ENCODE measurements at places on chromosomes 7 and 10.

DNA sequence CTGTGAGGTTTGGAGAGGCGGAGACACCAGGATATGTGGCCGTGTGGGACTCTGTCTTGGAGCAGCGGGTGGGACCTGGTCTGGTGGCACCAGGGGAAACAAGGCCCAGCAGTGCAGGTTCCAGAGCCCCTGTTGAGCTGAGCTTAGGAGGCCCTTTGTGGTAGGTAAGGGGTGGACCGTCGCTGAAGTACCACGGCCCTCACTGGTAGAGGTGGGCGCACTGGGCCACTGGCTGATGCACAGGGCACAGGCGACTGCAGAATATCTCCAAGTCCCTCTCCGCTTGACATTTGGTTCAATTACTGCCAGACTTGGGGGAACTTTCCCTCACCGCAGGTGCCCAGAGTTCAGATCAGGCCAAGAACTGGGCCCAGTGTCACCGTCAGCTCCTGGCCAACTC lies 27.3 kb downstream of the DOCK1 start:
- DNase-seq: no peak

DNA sequence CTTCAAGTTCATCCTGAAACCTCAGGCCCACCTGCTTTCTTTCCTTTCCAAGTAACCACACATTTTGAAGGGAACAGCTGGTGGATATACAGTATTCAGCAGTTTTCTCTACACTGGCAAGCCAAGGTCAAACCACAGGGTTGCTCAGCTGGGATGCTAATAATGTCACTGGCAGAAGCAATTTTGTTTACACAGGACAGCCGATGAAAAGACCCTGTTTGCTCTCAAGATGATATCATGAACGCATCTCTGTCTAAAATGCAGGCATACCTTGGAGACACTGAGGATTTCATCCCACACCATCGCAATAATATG lies 186.2 kb downstream of the USP6NL start:
- no peak for DNase-seq

GRCh38 chr10:77593771-77594470 lies 43.7 kb downstream of the KCNMA1 start:
- no peak for DNase-seq

- DNase-seq: no peak
Observed at GRCh38 chr7:158030071-158030470, 557.6 kb downstream of the PTPRN2 start.

- no peak for DNase-seq
Observed at GRCh38 chr7:140540136-140540777, 61.0 kb upstream of the MKRN1 start.

- DNase-seq: no peak
Observed at GRCh38 chr10:88989824-88990383, 694 bp upstream of the FAS start.

DNA sequence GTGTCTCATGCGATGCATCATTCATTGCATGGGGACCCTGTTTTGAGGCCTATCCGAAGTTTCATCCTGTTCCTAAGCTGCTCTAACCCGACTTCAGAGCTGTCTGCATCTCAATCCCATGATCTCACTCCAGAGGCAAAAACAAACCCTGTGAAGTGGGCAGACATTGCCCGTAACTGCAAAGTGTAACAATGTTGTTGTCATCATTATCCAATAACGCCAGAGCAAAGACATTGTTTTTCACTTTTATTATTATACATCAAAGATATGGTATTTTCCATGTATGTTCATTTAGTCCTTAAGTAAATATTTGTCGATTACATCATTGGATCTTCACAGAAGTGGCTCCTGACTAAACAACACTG lies 246.7 kb downstream of the KLF6 start:
- DNase-seq: no peak

- DNase-seq: no peak
Observed at GRCh38 chr10:7550013-7550412, 116.8 kb downstream of the ITIH5 start.

DNA sequence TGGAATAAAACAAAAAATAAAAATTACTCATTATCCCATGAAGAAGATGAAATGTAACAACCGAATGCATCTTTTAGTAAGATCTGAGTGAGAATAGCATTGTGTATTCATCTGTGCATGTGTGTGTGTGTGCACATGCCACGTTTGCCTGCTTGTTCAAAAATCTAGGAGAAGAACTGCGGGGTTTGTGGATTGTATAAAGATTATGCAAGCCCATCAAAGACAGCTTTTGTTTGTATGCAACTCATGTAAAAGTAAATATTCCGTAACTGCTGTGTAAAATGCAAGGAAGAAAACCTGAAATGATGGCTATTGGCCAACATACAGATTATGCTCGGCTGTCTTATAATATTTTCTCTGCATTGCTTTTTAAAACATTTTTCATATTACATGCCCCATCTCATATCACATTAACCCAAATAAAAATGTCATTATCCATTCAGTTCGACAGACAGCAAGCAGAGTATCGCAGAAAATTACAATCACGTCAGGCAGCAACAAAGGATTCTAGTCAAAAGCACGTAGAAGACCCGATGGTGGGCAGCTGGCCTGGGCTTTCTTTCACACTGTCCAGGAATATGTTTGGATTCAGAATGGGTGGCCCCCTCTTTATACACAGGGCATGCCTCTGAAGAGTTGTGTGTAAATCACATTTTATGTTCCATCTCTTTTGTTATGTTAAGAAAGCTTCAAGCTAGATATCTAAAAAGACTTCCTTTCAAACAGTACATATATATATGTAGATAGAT lies 114.0 kb downstream of the PARP12 start:
- DNase-seq: no peak

GRCh38 chr7:102244601-102245000 lies 42.1 kb upstream of the SH2B2 start:
- DNase-seq: no peak

DNA sequence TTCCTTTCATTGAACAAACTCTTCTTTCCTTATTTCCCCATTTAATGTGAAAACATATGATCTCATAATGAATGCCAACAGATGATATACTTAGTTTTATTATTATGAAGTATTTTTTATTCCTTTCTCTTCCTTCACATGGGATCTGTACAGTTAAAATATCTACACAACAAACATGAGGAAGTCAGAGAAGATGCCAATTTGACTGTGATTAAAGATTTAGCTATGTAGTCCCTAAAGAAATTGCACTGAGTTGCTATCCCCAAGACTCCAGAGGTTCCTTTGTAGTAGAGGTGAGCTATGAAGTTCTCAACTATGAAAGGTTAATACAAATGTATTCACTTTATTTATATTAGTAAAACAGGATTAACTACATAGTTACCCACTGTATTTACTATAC lies 60.6 kb upstream of the LRRN3 start:
- DNase-seq: no peak

DNA sequence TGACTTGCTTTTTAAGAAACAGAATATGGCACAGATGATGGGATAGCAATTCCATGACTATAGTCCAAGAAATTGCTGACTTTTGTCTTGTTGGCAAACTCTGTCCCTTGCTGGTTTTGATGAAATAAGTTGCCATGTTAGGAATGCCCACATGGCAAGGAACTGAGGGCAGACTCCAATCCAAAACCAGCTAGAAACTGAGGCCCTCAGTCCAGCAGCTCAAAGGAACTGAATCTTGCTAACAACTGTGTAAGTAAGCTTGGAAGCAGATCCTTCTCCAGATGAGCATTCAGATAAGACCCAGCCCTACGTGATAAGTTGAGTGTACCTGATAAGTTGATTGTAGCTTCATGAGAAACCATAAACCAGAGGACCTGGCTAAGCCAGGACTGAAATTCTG lies 64.3 kb upstream of the BMPER start:
- no peak for DNase-seq

DNA sequence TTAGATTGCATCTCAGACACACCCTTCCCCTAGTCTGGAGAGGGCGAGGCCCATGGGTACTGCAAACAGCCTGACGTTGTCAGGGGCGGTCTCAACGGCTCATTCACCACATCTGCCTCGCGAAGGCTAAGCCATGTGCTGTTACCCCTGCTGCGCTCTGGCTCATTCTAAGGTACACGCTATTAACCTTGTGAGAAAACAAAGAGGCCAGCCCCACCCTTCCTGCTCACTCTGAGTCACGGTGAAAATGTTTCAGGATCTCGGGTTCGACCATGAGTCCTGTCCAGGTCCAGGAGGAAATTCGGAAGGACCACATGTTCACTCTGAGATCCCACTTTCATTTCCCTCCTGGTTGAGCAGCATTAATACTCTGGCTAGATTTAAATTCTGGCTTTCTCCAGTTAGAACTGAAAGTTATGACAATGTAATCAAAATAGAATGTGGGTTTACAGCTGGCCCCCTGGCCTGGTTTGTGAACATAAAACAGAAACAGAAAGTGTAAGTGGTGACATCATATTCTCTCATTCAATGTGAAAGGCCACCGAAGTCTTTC lies 55.2 kb downstream of the EGFR start:
- DNase-seq: no peak

DNA sequence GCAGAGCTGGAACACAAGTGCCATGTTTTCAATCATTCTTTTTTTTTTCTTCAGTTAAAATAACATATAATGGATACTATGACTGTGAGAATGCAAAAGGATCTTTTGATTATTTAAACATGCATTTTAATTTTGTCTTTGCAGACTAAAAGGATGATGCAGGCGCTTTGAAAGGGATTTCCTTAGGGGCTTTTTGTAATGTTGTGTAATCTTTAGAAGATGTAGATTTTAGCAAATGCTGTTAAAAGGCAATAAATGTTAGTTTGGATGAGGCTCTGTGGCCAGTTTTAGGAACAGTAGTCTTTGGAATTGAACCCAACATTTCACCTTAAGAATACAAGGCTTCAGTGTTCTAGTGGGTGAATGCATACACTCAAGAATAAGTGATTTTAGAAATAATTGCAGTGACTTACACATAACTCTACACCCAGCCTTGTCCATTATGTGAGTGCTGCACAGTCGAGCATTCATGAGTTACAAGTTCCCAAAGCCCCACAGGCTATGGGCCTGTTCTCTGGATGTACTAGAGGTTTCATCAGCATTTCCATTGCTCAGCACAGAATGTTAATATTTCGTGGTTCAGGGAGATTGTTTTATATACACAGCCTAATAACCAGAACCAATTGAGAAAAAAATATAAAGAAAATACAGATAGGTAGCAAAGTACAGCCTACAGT lies 11.6 kb downstream of the PAPSS2 start:
- DNase-seq: no peak

DNA sequence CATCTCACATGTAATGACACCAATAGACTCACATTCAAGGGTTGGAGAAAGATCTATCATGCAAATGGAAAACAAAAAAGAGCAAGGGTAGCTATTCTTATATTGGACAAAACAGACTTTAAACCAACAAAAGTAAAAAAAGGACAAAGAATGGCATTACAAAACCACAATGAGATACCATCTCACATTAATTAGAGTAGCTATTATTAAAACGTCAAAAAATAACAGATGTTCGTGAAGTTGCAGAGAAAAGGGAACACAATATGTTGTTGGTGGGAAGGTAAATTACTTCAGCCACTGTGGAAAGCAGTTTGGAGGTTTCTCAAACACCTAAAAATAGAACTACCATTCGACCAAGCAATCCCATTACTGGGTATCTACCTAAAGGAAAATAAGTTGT lies 197.0 kb downstream of the SNX13 start:
- DNase-seq: no peak

DNA sequence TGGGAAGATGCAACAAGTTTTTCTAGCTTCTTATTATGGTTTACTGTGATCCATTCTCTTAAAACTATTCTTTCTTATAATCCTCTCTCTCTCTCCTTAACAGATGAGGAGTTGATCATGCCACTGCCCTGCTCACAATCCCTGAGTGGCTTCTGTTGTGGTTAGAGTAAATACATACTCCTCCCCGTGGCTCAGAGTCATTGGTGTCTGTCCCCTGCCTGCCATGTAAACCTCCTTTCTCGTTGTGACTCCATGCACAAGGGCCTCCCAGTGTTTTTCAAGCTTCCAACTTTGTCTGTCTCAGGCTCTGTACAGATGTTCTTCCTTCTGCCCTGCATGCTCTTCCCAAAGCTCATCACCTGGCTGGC lies 20.4 kb downstream of the CCNY start:
- DNase-seq: no peak

GRCh38 chr10:84606428-84606827 lies 278.0 kb downstream of the CCSER2 start:
- DNase-seq: no peak

DNA sequence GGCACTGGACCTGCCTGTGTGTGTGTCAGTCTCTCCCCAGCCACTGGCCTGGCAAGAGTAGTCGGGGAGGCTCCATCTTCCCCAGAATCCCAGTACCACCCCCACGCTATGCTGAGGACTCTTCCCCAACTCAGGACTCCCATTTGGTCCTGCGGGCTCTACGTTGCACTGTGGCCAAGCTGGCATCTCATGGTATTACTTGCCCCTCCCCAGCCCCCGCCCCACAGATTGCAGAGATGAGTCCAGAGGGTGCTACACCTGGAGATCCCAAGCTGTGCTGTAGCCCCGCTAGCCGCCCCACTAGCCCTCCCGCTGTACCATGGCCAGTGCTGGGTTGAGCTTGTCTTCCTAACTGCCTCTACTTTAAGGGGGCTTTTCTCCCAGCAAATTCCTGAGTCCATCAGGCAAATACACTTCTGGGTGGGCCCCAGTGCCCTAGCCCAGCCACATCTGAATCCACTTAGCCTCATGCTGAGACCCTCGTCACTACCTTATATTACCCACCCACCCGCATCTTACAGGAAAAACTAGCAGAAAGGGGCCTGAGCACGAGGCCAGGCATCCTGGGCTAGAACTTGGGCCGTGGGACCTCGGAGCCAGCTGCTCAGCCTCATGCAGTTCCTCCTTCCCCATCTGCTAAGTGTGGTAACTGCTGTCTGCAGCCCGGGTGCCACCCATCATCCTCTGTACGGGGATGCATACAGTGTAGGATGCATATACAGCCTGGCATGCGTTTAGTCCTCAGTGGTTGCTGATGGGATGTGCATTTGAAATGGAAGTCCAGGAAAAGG lies 65.8 kb upstream of the CACUL1 start:
- no peak for DNase-seq

GRCh38 chr10:18158773-18159265 lies 18.6 kb downstream of the CACNB2 start:
- no peak for DNase-seq

GRCh38 chr7:29765490-29765889 lies 40.8 kb upstream of the WIPF3 start:
- DNase-seq: no peak

DNA sequence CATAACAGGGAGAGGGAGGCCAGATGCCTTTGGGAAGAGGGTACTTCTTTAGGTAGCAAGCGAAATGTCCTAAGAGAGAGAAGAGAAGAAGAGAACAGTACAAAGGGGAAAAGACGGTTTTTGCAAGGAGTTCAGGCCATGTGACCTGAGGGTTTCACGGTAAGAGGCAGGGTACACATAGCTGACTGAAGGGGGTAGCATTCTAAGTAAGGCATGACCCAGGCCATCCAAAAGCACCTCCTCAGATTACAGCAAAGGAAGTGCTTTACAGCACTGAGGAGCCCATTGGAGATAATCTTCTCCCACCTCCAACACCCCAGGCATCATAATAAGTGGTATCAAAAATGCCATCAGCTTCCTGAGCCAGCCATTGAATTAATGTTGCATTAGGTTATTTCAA lies 258.2 kb upstream of the NPY start:
- DNase-seq: no peak

DNA sequence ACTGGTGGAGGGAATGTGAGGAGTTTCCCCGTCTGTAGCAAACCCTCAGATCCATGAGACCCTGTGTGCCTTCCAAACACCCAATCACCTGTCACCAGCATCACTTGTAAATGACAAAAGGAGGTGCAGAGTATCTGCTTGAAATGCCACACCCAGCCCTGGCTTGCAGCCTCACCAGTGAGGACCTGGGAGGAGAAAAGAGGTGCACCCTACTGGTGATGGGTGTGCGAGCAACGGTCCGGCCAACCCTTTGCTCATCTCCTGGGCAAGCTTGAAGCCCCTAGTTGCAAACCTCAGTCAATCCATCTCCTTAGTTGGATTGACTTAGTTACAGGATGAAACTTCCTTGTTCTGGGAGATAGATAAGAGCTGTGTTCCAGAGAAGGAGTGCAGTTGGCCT lies 62.4 kb upstream of the WAPL start:
- DNase-seq: no peak
